Heart left ventricle (tissue), 16 donors: ENCODE measurements at places on chromosomes 6 and 20. TPM values are rescaled to one million over a fixed set of nuclear protein-coding genes. Genes with fewer than 3 reads are reported as not detected.

GATA5 gene
- 4.3 TPM for total RNA-seq

DNA sequence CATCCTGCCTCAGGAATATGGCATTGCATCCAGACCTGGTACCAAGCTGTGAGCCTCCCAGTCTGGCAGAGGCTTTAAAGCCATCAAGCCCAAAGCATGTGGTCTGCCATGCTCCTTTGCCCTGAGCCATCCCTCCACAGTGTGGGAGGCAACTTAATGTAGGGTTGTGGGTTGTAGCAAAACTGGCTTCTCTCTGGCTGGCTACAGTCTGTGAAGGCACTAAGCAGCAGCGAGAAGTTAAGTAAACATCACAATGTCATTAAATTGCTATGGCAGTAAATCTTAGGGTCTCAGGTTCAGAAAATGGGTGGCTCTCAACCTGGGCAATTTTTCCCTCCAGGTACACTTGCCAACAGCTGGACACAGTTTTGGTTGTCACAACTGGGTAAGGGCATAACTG, 472.9 kb downstream of the PREX1 start:
- H3K27me3 ChIP-seq = peaks cover 4% of the 10 kb centered on the region
- no peak overlapping the region for H3K4me3 ChIP-seq
- no peak for DNase-seq
- no peaks in the 10 kb centered on the region for H3K4me1 ChIP-seq
- H3K27ac ChIP-seq = no peak overlapping the region

- no peak overlapping the region for H3K4me3 ChIP-seq
- no peaks in the 10 kb centered on the region for H3K4me1 ChIP-seq
- H3K27ac ChIP-seq = no peak overlapping the region
- DNase-seq = no peak
- H3K27me3 ChIP-seq = no peaks in the 10 kb centered on the region
Measured at GRCh38 chr20:22001886-22002285, 296.4 kb downstream of the PAX1 start.

DNA sequence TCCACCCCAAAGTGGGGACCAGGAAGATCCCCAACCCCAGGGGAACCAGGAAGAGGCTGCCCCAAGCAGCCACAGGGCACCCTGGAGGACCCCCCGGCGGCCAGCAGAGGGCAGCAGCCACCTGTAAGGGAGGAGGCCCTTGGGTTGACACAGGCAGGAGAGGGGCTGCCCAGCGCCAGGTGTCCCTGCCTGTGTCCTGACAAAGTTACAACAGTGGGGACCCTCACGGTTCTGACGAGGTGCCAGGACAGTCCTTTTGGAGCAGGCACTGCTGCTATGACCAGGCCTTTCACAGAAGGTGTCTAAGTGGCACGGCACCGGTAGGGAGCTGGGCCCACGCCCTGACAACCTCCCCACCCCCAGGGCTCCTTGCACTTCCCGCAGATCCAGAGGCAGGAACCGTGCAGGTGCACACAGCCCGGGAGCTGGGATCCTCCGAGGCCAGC, 176.7 kb downstream of the BMP7 start:
- H3K4me1 ChIP-seq = peaks cover 4% of the 10 kb centered on the region
- no peaks in the 10 kb centered on the region for H3K36me3 ChIP-seq
- no peak overlapping the region for H3K27ac ChIP-seq
- no peaks in the 10 kb centered on the region for H3K27me3 ChIP-seq
- DNase-seq = peak; percentile 84
- no peak overlapping the region for H3K4me3 ChIP-seq

DNA sequence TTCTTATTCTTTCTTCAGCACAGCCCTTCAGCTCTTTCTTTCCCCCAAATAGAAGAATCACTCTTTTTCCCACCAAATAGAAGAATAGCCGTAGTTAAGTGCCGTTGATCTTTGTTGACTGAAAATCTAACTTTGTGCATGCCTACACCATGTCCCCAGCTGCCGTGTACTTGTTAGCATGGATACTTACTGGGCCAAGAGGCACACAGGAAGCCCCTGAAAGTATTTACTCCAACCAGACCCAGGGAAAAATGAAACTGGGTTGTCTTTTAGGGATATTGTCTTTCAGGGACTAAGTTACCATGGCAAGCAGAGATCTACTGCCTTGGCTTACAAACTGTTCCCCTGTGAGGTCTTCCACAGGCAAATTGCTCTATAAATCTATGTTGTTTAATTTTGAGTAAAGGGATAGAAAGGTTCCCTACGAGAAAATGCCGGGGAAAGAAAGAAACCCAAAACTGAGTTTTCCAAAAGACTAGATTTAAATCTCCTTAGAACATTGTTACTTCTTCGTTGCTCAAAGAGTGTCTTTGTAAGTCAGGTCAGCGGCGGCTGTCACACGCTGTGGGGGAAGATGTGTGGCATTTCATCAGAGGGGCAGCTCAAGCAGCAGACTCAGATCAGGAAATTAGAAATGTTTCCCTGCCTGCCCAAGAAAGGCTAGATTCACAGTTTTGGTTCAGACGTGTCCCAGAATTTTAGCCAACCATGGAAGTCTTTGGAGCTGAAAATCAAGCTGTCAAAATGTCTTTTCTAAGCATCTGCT, 188.2 kb upstream of the PRND start:
- no peaks in the 10 kb centered on the region for H3K27me3 ChIP-seq
- H3K4me1 ChIP-seq = no peaks in the 10 kb centered on the region
- DNase-seq = no peak
- no peak overlapping the region for H3K4me3 ChIP-seq
- H3K36me3 ChIP-seq = no peaks in the 10 kb centered on the region
- no peak overlapping the region for H3K27ac ChIP-seq

GRCh38 chr6:108750801-108751200, 97.4 kb upstream of the ARMC2 start:
- no peak overlapping the region for H3K4me3 ChIP-seq
- no peak for DNase-seq
- H3K27ac ChIP-seq = no peak overlapping the region
- H3K36me3 ChIP-seq = no peaks in the 10 kb centered on the region

- H3K4me1 ChIP-seq = peaks cover 62% of the 10 kb centered on the region
- DNase-seq = no peak
- peak overlapping the region; percentile 91 for H3K27ac ChIP-seq
Measured at GRCh38 chr20:38157635-38158495, 7.2 kb downstream of the TGM2 start.

DNA sequence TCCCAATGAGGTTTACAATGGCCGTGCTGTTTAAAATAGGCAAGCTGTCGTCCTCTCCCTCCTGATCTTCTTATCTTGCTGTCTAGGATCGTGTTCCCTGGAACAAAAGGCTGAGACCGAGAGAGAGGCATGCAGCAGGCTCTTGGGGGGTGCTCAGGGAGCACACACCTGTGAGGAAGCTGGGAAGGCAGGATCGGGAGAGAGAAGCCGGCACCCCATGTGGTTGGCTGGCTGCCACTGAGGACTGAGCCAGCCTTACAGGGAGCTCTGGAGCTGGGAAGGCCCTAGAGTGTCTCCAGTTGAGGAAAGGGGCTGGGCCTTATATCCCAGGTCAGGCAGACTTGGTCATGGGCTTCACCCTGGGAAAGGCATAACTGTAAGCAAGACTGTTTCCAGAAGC, 184.2 kb downstream of the LY86 start:
- no peaks in the 10 kb centered on the region for H3K27me3 ChIP-seq
- H3K4me3 ChIP-seq = no peak overlapping the region
- no peak for DNase-seq
- no peaks in the 10 kb centered on the region for H3K36me3 ChIP-seq
- no peaks in the 10 kb centered on the region for H3K4me1 ChIP-seq

- no peaks in the 10 kb centered on the region for H3K27me3 ChIP-seq
- H3K4me3 ChIP-seq = no peak overlapping the region
- no peaks in the 10 kb centered on the region for H3K4me1 ChIP-seq
Measured at GRCh38 chr6:78598966-78599365, 268.4 kb upstream of the IRAK1BP1 start.

- H3K4me1 ChIP-seq = peaks cover 38% of the 10 kb centered on the region
- no peak overlapping the region for H3K4me3 ChIP-seq
- no peak for DNase-seq
- H3K27ac ChIP-seq = no peak overlapping the region
- H3K36me3 ChIP-seq = no peaks in the 10 kb centered on the region
Measured at GRCh38 chr20:59144831-59145196, 18.8 kb upstream of the ZNF831 start.

DNA sequence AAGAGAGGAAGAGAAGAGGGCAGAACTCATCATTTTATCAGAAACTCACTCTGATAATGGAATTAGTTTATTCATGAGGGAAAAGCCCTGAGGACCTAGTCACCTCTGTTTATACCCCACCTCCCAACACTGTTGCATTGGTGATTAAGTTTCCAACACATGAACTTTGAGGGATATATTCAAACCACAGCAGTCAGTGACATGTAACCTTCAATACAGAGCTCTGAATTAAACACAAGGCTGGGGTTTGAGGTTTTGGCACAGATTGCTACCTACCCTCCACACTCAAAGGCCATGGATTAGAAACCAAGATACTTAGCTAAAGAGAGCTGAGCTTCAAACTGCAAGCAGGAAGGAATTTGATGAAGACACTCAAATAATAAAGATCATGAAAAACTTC, 48.5 kb upstream of the MOCS1 start:
- H3K27me3 ChIP-seq = no peaks in the 10 kb centered on the region
- no peak overlapping the region for H3K27ac ChIP-seq
- H3K4me1 ChIP-seq = peaks cover 15% of the 10 kb centered on the region
